Esophagus mucosa (tissue), 1 donor: ENCODE measurements at places on chromosomes 11 and 22.

DNA sequence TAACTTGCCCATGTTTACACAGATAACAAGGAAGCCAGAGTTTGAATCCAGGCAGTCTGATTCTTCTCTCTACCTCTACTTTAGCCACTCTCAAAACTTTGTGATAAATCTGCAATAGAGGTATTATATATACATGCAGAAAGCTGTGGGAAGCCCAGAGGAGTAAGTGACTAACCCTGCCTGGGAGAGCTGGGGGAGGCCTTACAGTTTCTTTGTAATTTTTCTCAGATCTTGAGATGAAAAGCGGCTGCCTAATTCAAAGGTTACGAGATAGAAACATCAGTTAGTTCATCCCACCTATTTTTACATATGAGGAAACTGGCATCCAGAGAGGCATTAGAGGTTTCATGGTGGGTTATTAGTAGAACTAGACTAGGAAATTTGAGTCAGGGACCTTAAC is 4.9 kb downstream of the STIM1 start:
- ATAC-seq, result no peak

- ATAC-seq, result peak; percentile 47
These were observed 13.5 kb upstream of the FTH1 start for GRCh38 chr11:61980783-61981541.

GRCh38 chr11:94147433-94147845 is 18.8 kb downstream of the PANX1 start:
- ATAC-seq, result no peak

DNA sequence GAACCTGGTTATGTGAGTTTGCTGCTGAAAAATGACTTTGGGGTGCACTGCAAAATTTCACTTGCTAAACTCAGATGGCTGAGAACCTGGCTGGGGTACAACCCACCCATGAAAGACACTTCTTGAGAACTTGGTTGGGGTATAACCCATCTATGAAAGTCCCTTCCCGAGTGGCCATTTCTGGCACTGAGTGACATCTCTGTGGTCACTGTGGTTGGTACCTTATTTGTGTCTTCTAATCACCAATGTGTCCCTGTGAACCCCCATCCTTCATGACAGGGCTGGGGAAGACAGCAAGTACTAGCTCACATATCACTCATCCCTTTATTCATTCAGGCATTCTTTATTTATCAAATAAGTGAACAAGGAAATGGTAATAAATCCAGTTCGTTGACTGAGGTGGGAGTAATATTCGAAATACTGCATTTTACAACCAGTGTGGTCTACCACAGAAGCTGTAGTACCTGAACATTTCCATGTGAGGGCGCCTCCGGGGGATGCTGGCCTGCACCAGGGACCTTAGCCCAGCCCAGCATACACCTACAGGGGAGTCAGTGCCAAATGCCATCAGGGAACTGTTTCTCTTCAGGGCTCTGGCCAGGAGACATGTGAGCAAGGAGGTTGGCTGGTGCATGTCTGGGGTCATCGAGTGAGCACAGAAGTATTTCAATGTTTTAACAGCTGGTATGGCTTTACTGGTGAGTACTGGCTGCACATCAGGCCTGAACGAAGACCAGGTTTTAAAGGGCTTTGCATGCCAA is 122.1 kb downstream of the CSNK2A3 start:
- ATAC-seq, result peak; percentile 33

- ATAC-seq, result no peak
These were observed 3.3 kb downstream of the KDM4E start for GRCh38 chr11:95028357-95028756.

DNA sequence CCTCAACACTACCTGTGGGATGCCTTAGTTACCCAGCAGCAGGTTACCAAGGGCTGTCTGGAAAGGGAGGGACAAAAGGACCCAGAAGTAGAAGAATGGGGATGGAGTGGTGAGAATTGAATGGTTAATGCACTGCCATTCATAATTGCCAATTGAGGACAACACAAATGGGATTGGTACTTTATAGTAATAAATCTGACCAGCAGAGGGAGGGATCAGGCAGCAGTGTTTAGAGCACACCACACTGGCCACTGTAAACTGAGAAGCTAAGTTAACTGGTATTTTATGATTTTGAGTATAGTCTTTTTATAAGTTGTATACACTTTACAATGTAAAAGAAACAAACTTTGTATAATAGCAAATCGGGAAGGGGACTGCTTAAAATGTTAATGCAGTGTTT is 10.7 kb downstream of the TBRG1 start:
- no peak for ATAC-seq

DNA sequence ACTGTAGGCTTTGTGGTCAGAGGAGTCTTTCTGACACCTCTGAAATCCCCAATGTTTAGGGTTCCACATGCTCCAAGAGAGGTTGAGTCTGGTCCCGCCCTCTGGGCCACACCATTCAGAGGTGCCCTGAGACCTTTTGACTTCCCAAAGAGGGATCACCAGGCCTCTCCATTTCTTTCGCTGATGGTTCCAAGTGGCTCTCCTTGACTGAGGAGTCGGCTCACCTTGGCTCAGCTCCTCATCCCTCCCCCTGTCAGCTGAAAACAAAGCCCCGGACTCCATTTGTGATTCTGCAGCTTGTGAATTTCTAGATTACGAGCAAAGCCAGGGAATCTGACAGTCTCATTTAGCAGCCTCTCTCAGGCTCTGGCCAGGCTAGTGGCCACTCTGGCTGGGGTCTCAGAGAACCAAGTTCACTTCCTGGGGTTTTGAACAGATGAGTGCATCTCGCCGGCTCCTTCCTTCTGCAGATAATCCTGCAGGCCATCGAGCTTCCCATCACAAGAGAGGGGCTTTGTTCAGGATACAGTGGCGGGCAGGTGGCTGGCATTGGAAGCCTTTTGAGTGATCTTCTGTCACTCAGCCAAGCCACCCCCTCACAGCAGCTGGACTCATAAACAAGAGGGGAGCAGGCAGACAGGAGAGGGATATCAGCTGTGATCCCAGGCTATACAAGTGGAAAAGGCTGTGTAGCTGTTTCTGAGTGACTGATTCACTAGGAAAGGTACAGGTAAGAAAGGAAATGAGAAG is 102.9 kb downstream of the TRIM29 start:
- no peak for ATAC-seq

GRCh38 chr11:121435132-121435531 is 17.0 kb upstream of the SORL1 start:
- ATAC-seq, result peak; percentile 79

GRCh38 chr22:19912271-19912999 is 29.1 kb upstream of the COMT start:
- peak; percentile 40 for ATAC-seq

- no peak for ATAC-seq
These were observed 61.9 kb downstream of the TSPAN18 start for GRCh38 chr11:44788536-44789261.

- ATAC-seq, result peak; percentile 54
These were observed 146.2 kb downstream of the ARHGAP42 start for GRCh38 chr11:100833276-100833675.

GRCh38 chr11:67301313-67301921 is 1.9 kb upstream of the SSH3 start:
- no peak for ATAC-seq

DNA sequence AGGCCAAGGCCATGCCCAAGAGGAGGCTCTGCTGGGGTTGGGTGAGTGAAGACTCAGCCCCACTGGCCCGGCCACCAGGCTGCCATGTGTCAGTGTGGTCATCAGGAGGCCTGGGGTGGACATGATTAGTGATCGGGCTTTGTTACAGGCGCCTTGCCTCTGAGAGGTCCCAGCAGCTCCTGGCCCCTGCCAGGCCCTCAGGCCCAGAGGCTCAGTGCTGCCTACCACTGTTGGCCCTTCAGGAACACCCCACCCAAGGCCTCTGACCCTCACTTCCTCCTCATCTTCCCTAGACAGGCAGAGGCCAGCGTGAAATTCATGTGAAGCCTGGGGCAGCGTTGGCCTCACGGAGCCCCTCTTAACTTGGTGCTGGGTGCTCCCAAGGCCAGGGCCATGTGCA is 2.2 kb downstream of the MRPL23 start:
- ATAC-seq, result no peak

DNA sequence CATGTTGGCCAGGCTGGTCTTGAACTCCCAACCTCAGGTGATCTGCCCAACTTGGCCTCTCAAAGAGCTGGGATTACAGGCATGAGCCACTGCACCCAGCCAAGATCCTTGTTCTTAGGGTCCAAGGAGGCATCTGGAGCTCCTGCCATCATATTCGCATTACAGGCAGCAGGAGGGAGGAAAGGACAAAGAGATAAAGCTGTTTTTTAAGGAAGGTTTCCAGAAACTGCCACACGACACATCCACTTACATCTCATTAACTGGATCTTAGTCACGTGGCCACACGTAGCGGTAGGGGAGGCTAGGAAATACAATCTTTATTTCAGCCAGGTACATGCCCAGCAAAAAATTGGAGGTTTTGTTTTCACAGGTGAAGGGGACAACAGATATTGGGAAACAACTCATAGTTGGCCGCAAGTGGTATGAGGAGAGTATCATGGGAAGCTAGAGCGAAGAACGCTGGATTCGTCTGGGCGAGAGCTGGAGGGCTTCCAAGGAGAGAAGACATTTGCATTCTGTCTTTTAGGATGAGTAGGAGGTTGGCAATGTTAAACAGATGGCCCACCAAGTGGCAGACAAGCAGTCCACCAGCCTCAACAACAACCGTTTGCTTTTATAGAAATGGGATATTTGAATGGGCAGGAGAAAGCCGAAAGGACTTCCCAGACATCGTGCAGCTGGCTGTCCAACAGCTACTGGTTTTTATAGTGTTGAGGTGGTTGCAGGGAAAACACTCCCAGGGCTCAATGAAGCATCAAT is 39.2 kb upstream of the DMC1 start:
- ATAC-seq, result no peak

DNA sequence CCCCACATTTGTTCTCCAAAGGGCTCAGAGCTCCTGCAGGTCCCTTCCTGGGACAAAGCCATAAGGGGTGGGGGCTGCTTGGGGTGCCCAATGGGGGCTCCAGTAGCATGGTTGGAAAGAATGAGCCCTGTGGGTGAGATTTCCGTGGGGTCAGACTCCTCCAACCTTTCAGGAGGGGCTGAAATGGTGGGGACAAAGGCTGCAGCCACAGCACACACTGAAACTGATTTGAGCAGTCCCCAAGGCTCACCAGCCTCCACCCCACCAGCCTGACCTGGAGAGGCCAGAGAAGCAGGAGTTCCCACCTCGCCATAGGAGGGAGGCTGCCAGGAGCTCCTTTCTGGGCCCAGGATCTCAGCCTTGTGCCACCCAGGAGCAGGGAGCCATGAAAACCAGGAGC is 69.2 kb downstream of the MN1 start:
- no peak for ATAC-seq

DNA sequence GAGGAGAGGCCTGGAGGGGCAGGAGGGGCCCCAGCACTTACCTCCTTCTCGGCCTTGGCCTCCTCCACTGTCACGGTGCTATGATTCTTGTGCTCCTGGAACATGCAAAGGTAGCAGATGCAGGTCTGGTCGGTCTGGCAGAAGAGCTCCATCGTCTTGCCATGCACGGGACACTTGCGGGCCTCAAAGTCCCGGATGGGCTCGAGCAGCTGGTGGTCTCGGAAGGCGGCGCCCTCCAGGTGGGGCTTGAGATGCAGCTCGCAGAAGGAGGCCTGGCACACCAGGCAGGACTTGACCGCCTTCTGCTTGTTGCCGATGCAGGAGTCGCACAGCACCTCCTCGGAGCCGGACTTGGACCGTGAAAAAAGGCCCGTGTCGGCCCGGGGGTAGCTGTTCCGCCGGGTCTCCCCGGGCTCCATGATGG is 714 bp downstream of the TRIM29 start:
- no peak for ATAC-seq

DNA sequence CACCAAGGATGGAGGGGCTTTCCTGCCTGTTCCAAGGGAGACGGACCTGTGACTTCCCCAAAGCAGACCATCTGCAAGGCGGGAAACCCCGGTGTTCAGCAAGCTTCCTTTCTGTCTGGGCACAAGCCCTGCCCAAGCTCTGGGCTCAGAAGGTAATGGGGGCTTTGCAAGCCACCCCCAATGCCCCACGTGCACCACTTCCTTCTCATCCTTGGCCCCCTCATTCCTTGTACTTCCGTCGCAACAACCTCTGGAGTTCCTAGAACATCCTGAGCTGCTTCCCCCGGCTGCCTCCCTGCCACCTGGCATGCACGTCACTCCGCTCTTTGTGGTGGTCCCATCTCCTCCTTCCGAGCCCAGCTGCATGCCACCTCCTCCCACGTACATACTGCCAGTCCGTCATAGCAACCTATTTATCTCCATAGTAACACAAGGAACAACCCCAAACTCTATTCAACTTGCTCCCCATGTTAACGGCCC is 3.9 kb downstream of the MYEOV start:
- no peak for ATAC-seq

- ATAC-seq, result no peak
These were observed 35.4 kb downstream of the ASCL2 start for GRCh38 chr11:2234963-2235362.

DNA sequence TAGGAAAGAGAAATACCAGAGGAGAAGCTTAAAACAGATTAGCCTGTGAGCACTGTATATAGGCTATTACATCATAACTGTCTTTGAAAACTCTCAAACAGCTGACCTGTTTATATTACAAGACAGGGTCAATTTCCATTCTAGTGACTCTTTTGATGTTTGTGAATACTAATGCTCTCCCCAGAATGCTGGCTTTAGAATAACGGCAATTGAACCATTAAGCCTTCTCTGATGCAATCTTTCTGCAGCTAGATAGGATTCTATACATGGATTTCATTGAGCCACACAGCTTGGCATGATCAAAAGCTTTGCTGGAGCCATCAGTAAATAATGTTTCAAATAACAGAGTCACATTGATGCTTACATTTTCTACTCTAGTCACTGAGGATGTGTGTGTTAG is 122.7 kb upstream of the FAT3 start:
- no peak for ATAC-seq

DNA sequence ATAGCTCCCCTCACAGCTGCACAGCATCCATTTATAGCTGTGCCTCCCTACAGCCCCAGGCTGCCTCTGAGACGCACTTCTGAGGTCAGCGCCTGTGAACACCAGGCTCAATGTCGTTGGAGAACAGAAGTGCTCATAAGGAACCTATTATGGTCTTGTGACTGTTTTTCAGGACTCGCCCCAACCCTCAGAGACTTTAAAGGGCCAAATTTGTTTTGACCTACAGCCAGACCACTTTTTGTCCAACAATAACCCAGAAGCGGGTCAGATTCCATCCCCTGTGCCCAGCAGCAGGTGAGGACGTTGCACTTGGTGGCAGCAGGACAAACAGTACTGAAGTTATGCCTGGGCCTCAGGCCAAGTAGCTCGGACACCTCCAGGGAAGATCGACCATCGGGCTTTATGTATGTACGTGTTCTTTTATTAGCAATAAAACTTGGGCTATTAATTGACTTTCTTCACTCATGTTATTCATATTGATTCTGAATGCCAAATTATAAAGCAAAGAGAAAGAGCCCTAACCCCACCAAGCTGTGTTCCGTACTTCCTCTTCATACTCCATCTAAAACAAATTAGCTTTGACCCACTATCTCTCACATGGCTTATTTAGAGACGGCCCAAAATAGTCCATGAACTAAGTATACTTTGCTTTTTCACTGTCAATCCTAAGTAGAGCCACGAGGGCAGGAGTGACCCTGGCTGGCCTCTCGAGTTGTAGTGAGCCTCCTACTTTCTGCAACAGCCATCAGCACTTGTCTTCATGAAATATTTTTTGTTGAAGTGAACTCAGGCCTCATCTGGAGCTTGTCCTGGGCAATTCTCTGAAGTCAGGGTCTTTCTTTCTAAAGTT is 92.3 kb upstream of the PAX6 start:
- ATAC-seq, result no peak
